Testis (tissue), 5 donors: ENCODE measurements at places on chromosomes 13 and 19. TPM values are rescaled to one million over a fixed set of nuclear protein-coding genes. Genes with fewer than 3 reads are reported as not detected.

DNA sequence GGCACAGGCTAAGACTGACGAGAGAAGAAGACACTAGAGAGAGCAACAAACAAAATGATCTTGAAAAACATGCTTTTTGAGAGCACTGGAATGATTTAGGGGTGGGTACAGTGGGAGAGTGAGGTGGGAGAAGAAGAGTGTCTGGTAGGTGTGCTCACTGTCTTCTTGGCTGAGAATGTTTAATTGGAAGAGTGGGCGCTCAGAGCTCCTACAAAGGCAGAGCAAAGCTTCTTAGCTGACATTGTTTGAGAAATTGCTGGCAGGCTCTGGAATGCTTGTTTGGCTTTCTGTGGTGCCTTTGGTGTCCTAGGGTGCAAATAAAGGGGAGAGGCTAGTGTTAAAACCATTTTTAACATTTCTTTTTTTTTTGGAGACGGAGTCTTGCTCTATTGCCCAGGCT is 1.5 kb upstream of the LIPE start:
- H3K27ac ChIP-seq = no peak overlapping the region
- H3K4me3 ChIP-seq = no peak overlapping the region
- no peaks in the 10 kb centered on the region for H3K27me3 ChIP-seq
- H3K4me1 ChIP-seq = peaks cover 16% of the 10 kb centered on the region
- no peak for DNase-seq

DNA sequence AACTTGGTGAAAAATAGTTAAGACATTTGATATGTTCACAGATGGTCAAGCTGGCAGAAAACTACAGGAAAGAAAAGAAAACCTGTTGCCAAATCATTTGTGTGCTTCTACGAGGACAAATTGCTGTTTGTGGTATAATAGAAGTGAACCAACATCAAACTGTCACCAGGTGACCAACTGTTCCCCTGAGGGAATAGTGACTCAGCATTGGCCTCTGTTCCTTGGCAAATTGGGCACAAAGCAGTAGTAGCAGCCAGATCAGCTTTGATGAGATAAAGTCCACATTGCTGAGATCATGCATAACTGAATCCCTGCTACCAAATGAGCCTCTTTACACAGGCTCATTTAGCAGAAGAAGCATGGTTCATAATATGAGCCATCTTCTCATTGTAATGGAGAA is 103.5 kb downstream of the POSTN start:
- no peak overlapping the region for H3K27ac ChIP-seq
- H3K36me3 ChIP-seq = no peaks in the 10 kb centered on the region
- no peaks in the 10 kb centered on the region for H3K4me1 ChIP-seq

ZNF223 gene
- total RNA-seq = 4.8 TPM

GRCh38 chr13:112730157-112730671 is 40.4 kb downstream of the ATP11A start:
- H3K36me3 ChIP-seq = no peaks in the 10 kb centered on the region
- DNase-seq = peak; percentile 69
- H3K4me3 ChIP-seq = no peak overlapping the region
- no peaks in the 10 kb centered on the region for H3K27me3 ChIP-seq
- peak overlapping the region; percentile 68 for H3K27ac ChIP-seq

- no peaks in the 10 kb centered on the region for H3K36me3 ChIP-seq
- no peaks in the 10 kb centered on the region for H3K4me1 ChIP-seq
- no peak for DNase-seq
- H3K4me3 ChIP-seq = no peak overlapping the region
Measured at GRCh38 chr19:19582471-19582870, 36.0 kb downstream of the PBX4 start.

OR7A5 gene
- 4.3 TPM for total RNA-seq

GRCh38 chr19:32599736-32600157 is 18.8 kb downstream of the PDCD5 start:
- no peaks in the 10 kb centered on the region for H3K27me3 ChIP-seq
- H3K36me3 ChIP-seq = no peaks in the 10 kb centered on the region
- no peaks in the 10 kb centered on the region for H3K4me1 ChIP-seq
- peak; percentile 28 for DNase-seq

PLIN5 gene
- 7.4 TPM for total RNA-seq

CGB8 gene
- total RNA-seq = 0.43 TPM

- H3K36me3 ChIP-seq = no peaks in the 10 kb centered on the region
- H3K4me1 ChIP-seq = peaks cover 17% of the 10 kb centered on the region
Measured at GRCh38 chr19:10295305-10295846, 5.6 kb downstream of the ICAM5 start.

ATP4A gene
- 0.87 TPM for total RNA-seq

ZNF563 gene
- 13.7 TPM for total RNA-seq

DNA sequence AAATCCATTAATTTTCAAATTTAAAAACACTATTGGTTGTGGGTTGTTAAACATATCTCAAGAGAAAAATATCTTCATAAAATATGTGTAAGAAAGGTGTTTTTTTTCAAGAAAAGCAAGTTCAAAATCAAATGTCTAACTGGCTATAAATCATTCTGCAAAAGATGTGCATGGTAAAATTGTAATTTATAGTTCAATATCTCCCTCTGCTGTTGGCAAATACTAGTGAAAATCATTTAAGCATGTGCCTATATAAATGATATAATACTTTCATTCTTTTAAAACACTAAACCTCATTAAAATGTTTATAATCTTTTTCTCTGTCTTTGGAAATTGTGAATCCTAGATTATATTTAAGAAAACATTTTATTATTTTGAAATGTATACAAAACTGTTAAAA is 17.2 kb upstream of the SLITRK6 start:
- DNase-seq = no peak
- H3K36me3 ChIP-seq = no peaks in the 10 kb centered on the region
- H3K27me3 ChIP-seq = no peaks in the 10 kb centered on the region
- H3K4me3 ChIP-seq = no peak overlapping the region

GRCh38 chr19:19458110-19458816 is 52.8 kb downstream of the GATAD2A start:
- H3K36me3 ChIP-seq = no peaks in the 10 kb centered on the region
- H3K4me1 ChIP-seq = peaks cover 34% of the 10 kb centered on the region
- H3K27ac ChIP-seq = no peak overlapping the region
- H3K4me3 ChIP-seq = no peak overlapping the region
- H3K27me3 ChIP-seq = no peaks in the 10 kb centered on the region
- DNase-seq = no peak

DNA sequence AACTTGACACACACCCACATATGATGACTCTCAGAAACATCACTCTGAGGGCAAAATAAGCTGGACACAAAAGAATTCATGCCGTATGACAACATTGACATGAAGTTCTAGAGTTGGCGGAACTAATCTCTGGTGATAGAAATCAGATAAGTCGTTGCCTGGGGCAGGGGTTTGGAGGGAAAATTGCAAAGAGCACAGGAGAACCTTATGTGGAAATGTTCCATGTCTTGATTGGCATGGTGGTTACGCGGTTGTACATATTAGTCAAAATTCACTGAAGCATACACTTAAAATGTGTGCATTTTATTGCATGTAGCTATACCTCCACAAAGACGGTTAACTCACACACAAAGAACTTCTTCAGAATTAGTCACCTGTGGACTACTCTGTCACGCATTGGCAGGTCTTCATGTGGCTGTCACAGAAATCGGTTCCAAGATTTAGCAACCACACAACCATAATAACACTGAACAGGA is 137.8 kb upstream of the GJB6 start:
- no peaks in the 10 kb centered on the region for H3K4me1 ChIP-seq
- no peak overlapping the region for H3K27ac ChIP-seq
- H3K36me3 ChIP-seq = no peaks in the 10 kb centered on the region
- DNase-seq = no peak
- no peaks in the 10 kb centered on the region for H3K27me3 ChIP-seq

RFPL4AL1 gene
- total RNA-seq = not detected

DNA sequence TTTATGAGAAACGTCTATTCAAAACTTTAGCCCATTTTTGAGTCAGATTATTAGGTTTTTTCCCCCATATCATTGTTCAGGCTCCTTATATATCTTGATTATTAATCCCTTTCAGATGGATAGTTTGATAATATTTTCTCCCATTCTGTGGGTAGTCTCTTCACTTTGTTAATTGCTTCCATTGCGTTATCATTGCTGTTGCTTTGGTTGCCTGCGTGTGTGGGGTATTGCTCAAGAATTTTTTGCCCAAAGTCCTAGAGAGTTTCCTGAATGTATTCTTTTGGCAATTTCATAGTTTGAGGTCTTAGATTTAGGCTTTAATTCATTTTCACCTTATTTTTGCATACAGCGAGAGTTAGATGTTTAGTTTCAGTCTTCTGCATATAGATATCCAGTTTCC is 25.8 kb upstream of the PRR20A start:
- H3K4me1 ChIP-seq = no peaks in the 10 kb centered on the region
- DNase-seq = no peak
- no peak overlapping the region for H3K4me3 ChIP-seq
- no peaks in the 10 kb centered on the region for H3K36me3 ChIP-seq

MAB21L1 gene
- total RNA-seq = not detected

DNA sequence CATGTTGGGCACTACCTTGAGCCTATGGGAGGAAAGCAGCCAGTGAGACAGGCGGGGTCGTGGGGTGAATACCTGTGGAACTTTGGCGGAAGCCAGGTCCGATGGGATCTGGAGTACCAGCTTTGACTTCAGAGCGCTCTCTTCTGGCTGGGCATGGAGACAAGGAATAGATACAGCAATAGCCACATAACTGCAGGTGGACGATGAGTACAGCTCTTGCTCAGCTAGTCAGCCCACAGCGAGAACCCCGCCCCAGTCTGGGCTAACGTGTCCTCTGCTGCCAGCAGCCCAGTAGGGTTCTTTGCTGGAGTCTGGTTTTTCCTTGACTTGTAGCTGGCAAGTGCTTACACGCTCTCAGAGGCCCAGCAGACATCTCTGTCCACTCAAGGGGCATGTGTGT is 83.4 kb downstream of the SIPA1L3 start:
- H3K4me1 ChIP-seq = peaks cover 4% of the 10 kb centered on the region
- H3K4me3 ChIP-seq = no peak overlapping the region
- DNase-seq = no peak
- no peaks in the 10 kb centered on the region for H3K36me3 ChIP-seq
- H3K27me3 ChIP-seq = no peaks in the 10 kb centered on the region

- H3K4me1 ChIP-seq = no peaks in the 10 kb centered on the region
- H3K36me3 ChIP-seq = no peaks in the 10 kb centered on the region
- no peak overlapping the region for H3K27ac ChIP-seq
Measured at GRCh38 chr13:20227288-20227687, 4.8 kb downstream of the GJB6 start.

- H3K27me3 ChIP-seq = no peaks in the 10 kb centered on the region
- no peak for DNase-seq
- H3K36me3 ChIP-seq = no peaks in the 10 kb centered on the region
- peaks cover 6% of the 10 kb centered on the region for H3K4me1 ChIP-seq
- no peak overlapping the region for H3K4me3 ChIP-seq
Measured at GRCh38 chr19:10338940-10339339, 484 bp downstream of the ICAM3 start.

DNA sequence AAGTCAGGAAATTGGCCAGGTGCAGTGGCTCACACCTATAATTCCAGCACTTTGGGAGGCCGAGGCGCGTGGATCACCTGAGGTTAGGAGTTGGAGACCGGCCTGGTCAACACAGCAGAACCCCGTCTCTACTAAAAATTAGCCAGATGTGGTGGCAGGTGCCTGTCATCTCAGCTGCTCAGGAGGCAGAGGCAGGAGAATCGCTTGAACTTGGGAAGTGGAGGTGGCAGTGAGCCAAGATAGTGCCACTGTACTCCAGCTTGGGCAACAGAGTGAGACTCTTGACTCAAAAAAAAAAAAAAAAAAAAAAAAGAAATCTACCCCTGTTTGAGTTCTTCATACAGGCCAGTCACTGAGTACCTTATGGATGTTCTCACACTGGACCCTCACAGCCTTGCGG is 42.0 kb downstream of the SLC15A1 start:
- H3K4me1 ChIP-seq = no peaks in the 10 kb centered on the region
- H3K27ac ChIP-seq = no peak overlapping the region
- DNase-seq = no peak
- H3K36me3 ChIP-seq = no peaks in the 10 kb centered on the region

SLC10A2 gene
- total RNA-seq = not detected

DNA sequence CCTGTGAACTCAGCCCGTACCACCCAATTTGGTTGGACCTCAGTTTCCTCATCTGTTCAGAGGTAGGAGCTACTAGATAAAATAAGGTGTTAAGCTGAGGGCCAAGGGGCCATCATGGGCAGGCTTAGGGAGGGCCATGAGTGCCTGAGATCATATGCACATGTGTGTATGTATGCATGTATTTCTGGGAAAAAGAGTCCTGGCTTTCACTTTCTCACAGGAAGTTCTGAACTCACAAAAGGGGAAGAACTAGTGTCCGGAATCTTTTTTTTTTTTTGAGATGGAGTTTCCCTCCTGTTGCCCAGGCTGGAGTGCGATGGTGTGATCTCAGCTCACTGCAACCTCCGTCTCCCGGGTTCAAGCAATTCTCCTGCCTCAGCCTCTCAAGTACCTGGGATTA is 18.9 kb downstream of the TGFB1 start:
- no peak overlapping the region for H3K27ac ChIP-seq
- no peak overlapping the region for H3K4me3 ChIP-seq
- no peaks in the 10 kb centered on the region for H3K4me1 ChIP-seq
- no peaks in the 10 kb centered on the region for H3K36me3 ChIP-seq
- no peaks in the 10 kb centered on the region for H3K27me3 ChIP-seq

DNA sequence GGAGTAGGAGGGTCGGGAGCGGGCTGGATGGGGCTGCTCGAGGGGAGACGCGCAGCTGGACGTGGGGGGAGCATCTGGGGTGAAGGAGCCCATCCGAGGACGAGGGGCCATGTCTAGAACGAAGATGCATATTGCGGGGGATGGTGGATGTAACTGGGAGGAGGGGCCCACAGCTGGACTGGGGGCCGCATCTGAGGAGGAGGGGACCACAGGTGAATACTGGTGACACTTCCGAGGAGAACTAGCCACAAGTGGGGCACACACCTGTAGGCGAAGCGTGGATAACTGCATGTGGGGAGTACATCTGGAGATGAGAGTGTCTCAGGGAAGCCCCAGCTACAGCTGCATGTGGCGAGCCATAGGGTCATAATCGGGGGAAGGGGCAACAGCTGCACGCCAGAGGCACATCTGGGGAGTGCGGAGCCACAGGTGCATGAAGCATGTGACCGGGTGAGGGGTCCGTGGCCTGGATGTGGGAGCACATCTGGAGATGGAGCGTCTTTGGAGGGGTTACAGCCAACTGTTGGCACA is 402 bp downstream of the ZSWIM9 start:
- H3K36me3 ChIP-seq = no peaks in the 10 kb centered on the region
- no peaks in the 10 kb centered on the region for H3K27me3 ChIP-seq
- H3K4me3 ChIP-seq = peak overlapping the region; percentile 75
- peak overlapping the region; percentile 89 for H3K27ac ChIP-seq
- DNase-seq = no peak
- peaks cover 7% of the 10 kb centered on the region for H3K4me1 ChIP-seq

PRRG2 gene
- total RNA-seq = 1.9 TPM

- H3K4me1 ChIP-seq = peaks cover 28% of the 10 kb centered on the region
- H3K27ac ChIP-seq = peak overlapping the region; percentile 91
- H3K4me3 ChIP-seq = peak overlapping the region; percentile 98
- no peak for DNase-seq
- no peaks in the 10 kb centered on the region for H3K27me3 ChIP-seq
Measured at GRCh38 chr13:28659621-28659970, 666 bp downstream of the POMP start.

- H3K4me1 ChIP-seq = no peaks in the 10 kb centered on the region
- H3K27me3 ChIP-seq = no peaks in the 10 kb centered on the region
- H3K4me3 ChIP-seq = no peak overlapping the region
- H3K27ac ChIP-seq = no peak overlapping the region
- no peaks in the 10 kb centered on the region for H3K36me3 ChIP-seq
- DNase-seq = no peak
Measured at GRCh38 chr13:39909634-39910033, 254.2 kb downstream of the COG6 start.
